Stimulated activated CD8-positive, alpha-beta memory T cell treated with anti-CD3 and anti-CD28 coated beads, Interleukin-4, amount 100 ng/mL, for 1 hour (primary cell): ENCODE measurements at places on chromosomes 11 and 22.

- DNase-seq, result no peak
Observed at GRCh38 chr11:128262463-128263345, 324.7 kb downstream of the ETS1 start.

DNA sequence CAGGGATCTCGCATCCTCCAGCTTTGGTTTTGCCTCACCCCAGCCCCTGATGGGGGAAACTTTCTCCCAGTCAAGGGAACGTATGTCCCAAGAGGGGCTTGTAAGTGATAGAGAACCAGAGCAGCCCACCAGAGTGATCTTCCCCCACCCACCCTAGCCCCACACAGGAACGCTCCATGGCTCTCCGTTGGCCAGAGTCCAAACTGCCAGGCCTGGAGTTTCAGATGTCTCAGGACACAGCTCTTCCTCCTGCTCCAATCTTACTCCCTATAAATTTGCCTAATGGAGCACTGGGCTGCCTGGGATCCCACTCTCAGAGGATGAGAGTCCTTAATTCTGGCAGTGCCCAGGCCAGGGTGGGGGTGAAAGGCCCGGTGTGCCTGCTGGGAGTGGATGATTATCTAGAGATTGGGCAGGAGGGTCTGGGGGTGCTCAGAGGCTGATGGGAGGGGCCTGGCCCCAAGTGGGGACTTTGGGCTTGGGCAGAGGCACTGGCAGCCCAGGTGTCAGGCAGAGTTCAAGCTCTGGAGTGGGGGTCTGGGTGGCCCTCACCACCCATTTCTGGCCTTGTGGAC is 79.9 kb downstream of the WNT7B start:
- no peak for DNase-seq

- no peak for DNase-seq
Observed at GRCh38 chr22:41459431-41459830, 9.1 kb downstream of the PHF5A start.

GRCh38 chr11:60431251-60431650 is 1.9 kb downstream of the MS4A5 start:
- no peak for DNase-seq

- peak; percentile 38 for DNase-seq
Observed at GRCh38 chr11:114183044-114183511, 113.1 kb upstream of the NNMT start.

DNA sequence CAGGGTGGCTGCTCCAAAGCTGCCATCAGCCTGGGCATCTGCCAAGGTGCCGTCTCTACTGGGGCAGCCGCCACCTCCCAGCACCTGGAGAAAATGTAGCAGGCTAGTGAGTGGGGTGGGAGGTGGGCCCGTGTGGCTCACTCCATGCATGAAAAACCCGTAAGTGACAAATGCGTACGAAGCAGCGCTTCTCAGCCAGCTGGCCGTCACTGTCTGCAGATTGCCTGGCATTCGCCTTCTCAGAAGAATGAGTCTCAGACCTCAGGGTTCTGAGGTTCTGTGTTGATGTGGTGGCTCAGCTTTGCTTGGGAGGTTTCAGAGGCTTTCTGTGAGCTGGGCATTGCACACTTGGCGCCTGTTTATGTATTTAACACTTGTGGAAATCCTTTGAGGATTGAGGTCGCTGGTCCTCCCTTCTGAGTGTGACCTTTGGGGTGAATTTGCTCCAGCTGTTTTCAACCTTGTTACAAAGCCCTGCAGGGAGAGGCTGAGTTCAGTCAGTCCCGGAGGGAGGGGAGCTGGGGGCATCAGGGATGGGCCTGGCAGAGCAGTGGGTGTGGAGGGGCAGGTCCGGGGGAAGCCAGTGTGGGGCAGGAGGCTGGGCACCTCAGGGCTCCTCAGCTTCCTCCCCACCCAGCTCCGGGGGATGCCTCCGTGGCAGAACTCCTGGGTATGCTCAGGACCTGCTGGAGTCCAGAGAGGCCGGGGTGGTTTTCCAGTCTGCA is 977.0 kb downstream of the TBC1D22A start:
- DNase-seq, result no peak
